ENCODE measurements at places on chromosomes 4 and X.

GRCh38 chr4:70179811-70180210, 15.7 kb upstream of the ODAM start:
- DNase-seq, result no peak

GRCh38 chr4:85932500-85933290, 427.2 kb downstream of the MAPK10 start:
- no peak for DNase-seq

- DNase-seq, result peak; percentile 31
Measured at GRCh38 chr4:148061795-148062194, 329.9 kb downstream of the ARHGAP10 start.

DNA sequence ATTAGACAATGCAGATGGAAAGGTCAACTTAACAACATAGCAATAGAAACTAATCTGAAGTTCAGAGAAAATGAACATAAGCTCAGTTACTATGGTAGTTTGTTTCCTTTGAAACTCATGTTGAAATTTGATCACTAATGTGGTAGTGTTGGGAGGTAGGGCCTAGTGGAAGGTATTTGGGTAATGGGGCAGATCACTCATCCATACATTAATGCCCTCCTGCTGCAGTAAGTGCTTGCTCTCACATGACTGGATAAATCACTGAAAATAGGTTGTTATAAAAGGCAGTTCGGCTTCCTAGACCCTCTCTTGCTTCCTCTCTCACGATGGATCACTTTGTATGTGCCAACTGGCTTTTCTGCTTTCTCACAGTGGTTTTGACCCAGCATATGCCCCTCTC, 567.4 kb upstream of the GALNT7 start:
- peak; percentile 30 for DNase-seq

DNA sequence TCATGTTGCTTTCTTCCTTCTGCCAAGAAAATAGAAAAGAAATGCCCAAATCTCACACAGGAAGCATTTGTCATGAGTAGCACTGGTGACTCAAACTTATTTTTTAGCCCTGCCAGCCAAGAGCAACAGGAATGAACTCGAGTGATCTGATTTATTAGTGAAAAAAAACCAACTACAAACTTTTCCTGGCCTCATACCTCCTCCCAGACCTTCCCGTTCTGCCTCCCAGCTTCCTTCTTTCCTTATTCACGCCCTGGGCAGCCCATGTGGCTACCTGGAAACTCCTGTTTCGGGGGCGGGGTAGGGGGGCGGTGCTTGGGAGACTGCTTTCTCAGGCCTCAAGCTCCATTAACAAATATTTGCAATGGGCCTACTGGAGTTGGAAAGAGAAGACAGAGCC, 178.5 kb downstream of the NHS start:
- no peak for DNase-seq

GRCh38 chr4:104418286-104418685, 76.4 kb downstream of the CXXC4 start:
- no peak for DNase-seq
